Chondrocyte (in vitro differentiated cells): ENCODE measurements at places on chromosomes 2 and 18.

DNA sequence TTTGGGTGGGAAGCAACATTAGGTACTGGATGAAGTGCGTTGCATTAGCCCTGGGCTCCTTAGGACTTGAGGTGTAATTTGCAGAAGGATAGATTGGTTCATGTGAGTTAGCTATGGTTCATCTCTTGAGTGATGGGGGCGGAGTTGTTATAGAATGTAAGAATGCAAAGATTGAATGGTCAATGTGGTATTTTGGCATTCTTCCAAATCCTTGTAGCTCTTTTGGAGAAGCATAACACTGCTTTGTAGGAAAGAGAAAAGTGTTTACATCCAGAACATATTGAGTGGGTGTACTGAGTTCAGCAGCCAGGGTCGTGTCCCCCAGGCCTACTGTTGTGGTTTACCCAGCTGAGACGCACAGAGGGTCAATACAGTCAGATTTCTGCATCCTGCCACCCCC is 173.5 kb downstream of the FMNL2 start:
- no peak for DNase-seq

DNA sequence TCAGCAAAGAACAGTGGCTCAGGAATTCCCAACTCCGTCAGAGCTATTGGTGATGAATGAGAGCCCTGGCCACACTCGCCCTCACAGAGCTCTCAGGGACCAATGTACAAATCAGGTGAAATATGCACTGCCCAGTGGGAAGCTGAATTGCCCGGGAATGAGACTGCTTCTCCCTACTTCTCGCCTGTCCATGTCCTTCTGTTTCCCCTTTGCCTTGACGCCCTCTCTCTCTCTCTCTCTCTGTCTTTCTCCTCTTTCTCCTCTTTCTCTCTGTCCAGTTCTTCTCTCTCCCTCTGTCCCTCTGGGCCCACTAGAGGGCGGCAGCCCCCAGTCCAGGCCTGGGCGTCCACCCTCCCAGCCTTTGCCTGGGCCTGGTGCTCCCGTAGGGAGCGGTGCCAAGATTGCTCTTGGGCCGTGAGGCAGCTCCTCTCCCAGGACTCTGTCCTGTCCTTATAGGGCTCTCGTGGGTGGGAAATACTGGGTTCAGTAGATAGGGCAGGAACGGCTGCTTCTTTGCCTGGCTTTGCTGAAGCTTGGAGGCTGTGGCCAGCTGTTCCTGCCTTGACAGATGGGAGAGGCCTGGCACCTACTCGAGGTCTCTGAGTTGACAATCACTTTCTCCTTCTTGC is 28.4 kb upstream of the PUM2 start:
- DNase-seq = no peak

- no peak for DNase-seq
Measured at GRCh38 chr2:225399504-225399903, at the start of gene NYAP2. Gene NYAP2 (plus strand): TSS chr2:225399710. CDS start chr2:225408881, 9,171 bp downstream.

GRCh38 chr18:11336241-11336640 is 186.9 kb upstream of the PIEZO2 start:
- DNase-seq = no peak

DNA sequence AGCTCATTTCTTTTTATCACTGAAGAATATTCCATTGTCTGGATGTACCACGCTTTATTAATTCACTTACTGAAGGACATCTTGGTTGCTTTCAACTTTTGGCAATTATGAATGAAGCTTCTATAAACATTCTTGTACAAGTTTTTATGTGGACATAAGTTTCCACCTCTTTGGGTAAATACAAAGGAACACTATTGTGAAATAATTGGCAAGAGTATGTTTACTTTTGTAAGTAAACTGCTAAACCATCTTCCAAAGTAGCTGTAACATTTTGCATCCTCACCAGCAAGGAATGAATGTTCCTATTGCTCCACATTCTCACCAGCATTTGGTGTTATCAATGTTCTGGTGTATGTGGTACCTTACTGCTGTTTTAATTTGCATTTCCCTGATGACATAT is 15.8 kb upstream of the VWC2L start:
- DNase-seq = no peak
